ENCODE measurements at places on chromosomes 5 and 9. TPM values are rescaled to one million over a fixed set of nuclear protein-coding genes. Genes with fewer than 3 reads are reported as not detected.

DNA sequence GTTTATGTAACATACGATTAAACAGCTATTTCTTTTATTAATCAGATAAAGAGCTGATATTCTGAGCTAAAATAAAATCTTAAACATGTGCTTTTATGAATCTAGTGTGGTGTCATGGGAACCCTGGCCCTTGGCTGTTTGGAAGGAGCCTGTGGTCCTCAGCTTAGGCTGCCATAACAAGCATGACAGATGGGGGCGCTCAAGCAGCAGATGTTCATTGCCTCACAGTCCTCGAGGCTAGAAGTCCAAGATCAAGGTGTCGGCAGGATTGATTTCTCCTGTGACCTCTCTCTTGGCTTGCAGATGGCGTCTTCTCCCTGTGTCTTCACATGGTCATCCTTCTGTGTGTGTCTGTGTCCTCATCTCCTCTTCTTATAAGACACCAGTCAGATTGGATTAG is 448.2 kb downstream of the GADD45G start:
- peak; percentile 55 for DNase-seq

DNA sequence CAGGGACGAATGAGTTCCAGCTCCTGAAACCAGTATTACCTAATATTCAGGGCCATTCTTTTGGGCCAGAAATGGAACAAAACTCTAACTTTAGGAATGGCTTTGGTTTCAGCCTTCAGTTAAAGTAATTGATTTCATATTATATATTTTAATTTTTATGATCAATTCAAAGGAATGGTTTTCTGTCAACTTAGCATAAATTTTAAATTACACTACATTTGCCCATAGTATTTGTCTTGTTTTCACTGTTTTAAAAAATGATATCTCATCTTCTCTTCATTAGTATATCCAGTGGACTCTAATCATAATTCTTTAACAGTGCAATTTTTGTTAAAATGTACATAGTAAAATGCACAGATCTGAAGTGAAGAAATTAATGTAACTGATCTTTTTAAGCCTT is 1.9 kb upstream of the PCDHB16 start:
- DNase-seq, result no peak

GRCh38 chr5:89613222-89613956 is 730.4 kb upstream of the MEF2C start:
- DNase-seq, result no peak

- no peak for DNase-seq
Observed at GRCh38 chr5:157253547-157253946, 12.4 kb upstream of the CYFIP2 start.

- peak; percentile 28 for DNase-seq
Observed at GRCh38 chr5:112738191-112738560, 491 bp downstream of the APC start.

DNA sequence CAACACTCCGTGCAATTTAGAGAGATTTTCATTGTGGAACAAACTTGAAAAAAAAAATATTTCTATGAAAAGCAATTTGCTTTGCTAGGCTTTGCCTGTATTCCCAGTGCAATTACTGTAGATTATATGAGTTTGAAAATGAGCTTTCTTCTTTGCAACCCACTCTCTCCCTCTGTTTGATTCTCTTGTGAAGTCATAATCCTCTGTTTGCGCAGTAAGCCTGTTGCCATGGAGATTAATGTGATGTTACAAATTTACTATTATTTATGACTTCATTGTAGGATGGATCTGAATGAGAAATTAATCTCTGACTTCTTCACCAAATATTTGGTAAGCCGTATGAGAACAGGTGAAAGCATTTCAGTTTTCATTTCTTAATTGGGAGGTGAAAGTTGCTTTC is 320.3 kb downstream of the SPATA31D1 start:
- no peak for DNase-seq

GRCh38 chr5:36585701-36586100 is 20.7 kb upstream of the SLC1A3 start:
- no peak for DNase-seq

- no peak for DNase-seq
Observed at GRCh38 chr5:5278201-5278814, 138.2 kb downstream of the ADAMTS16 start.

DNA sequence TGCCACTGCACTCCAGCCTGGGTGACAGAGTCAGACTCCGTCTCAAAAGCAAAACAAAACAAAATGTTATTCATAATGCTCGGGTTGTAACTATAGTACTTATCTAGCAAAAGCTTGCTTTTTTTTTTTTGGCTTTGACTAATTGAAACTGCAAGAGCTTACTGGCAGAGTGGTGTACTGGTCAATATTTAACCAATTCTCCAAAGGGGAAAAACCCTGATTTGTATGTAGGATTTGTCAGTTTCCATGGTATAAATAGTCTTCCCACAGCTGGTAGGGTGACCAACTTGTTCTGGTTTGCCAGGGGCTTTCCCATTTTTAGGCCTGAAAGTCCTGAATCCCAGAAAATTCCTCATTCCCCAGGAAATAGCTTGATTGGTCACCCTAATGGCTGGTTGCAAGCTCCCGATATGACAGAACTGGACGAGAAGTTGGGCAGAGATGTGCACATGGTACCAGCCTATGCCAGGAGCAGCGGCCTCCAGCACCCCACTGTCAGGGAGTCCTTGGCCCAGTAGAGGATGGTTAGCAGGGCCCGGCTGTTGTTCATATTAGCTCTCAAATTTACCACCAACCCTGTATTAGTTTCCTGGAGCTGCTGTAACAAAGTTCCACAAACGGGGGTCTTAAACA is 58.0 kb downstream of the FXN start:
- no peak for DNase-seq

GRCh38 chr5:136703036-136703435 is 337.7 kb upstream of the TRPC7 start:
- no peak for DNase-seq

DNA sequence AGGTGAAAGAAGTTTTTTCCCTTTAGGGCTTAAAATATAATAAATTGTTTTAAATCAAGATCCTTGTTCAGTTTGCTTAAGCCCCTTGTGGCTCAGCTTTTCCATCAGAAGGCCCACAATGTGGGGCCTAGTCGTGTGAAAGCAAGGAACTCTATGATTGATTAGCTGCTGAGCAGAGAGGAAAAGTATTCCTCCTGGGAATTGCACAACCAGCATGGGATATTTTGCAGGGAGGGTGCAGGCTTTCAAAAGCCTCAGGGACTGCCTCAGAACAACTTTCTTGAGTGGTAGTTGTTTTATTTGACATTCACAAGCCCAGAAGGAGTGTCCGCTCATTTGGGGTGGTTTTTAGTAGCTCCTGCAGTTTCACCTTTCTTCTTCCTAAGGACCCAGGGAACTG is 19.8 kb downstream of the TTC23L start:
- DNase-seq, result no peak

- DNase-seq, result peak; percentile 76
Observed at GRCh38 chr9:131739959-131740648, at the start of gene RAPGEF1. RAPGEF1 (minus strand) TSS chr9:131740076; CDS start chr9:131739830, 246 bp downstream.

Gene GLRA1
- not detected for total RNA-seq

Gene GBGT1
- 3.6 TPM for total RNA-seq

Gene PCDHGA4
- not detected for total RNA-seq

Gene FOXD1
- total RNA-seq, result 1.5 TPM

Gene PTGES2
- 40.8 TPM for total RNA-seq

Gene NFX1
- 37.4 TPM for total RNA-seq

Gene MEIKIN
- total RNA-seq, result not detected

Gene SV2C
- not detected for total RNA-seq

Gene COL27A1
- total RNA-seq, result 8.4 TPM

Data from activated CD8-positive, alpha-beta T cell treated with anti-CD3 and anti-CD28 coated beads for 36 hours (primary cell).